ENCODE measurements at places on chromosomes 1 and 21. TPM values are rescaled to one million over a fixed set of nuclear protein-coding genes. Genes with fewer than 3 reads are reported as not detected.

C1orf53 gene
- not detected for total RNA-seq

KRTAP27-1 gene
- not detected for total RNA-seq

LORICRIN gene
- total RNA-seq = not detected

F13B gene
- not detected for total RNA-seq

LENEP gene
- not detected for total RNA-seq

L1TD1 gene
- total RNA-seq = 0.44 TPM

OR2G6 gene
- total RNA-seq = not detected

CCDC185 gene
- total RNA-seq = not detected

IFNGR2 gene
- 36.4 TPM for total RNA-seq

S100A8 gene
- 120 TPM for total RNA-seq

PLPPR4 gene
- not detected for total RNA-seq

CCDC27 gene
- total RNA-seq = not detected

HNRNPCL4 gene
- not detected for total RNA-seq

KRTAP7-1 gene
- not detected for total RNA-seq

RAB7B gene
- total RNA-seq = 0.35 TPM

HSD3B2 gene
- total RNA-seq = not detected

KPRP gene
- not detected for total RNA-seq

Measured in naive thymus-derived CD4-positive, alpha-beta T cell (primary cell).